ENCODE measurements at places on chromosomes 7 and 10.

DNA sequence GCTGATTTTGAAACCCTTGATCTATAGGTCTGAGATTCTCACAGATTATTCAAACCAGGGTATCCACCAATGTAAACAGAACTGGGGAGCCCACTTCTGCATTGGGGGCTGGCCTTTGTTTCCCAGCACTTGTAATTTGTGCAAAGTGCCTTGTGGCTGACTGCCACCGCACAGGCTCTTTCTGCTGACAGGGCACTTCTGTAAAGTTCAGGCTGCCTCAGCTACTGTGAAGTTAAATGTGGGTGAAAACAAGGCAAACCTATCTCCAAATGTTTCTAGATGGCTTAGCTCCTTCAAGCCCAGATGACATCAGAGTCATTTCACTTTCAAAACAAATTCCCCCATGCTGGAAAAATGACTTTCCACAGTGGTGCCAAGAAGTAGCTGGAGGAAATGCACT lies 54.7 kb downstream of the GRID1 start:
- DNase-seq = no peak

GRCh38 chr10:778626-779330 lies 89.3 kb upstream of the DIP2C start:
- DNase-seq = no peak

DNA sequence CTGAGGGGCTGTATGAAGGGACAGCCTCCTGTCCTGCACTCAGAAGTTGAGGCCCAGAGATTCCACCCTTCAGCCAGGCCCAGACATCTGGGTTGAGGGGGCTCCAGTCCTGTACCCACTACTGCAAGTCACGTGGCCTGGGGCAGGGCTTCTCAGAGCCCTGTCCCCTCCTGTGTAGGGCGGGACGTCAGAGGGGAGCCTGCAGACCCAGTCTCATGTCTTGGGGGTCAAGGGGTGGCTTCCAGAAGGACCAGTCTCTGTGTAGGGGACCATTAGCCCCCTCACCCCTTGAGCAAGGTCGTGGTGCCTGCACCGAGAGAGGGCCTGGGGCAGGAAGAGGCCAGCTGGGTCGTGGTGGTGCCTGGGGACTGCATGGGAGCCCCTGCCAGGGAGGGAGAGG lies 593 bp upstream of the PILRA start:
- no peak for DNase-seq

- DNase-seq = no peak
Observed at GRCh38 chr7:117992635-117993376, 119.6 kb upstream of the CTTNBP2 start.

- no peak for DNase-seq
Observed at GRCh38 chr10:68684413-68684812, 36.6 kb upstream of the CCAR1 start.

- no peak for DNase-seq
Observed at GRCh38 chr7:102832674-102833073, 80.1 kb upstream of the LRRC17 start.

DNA sequence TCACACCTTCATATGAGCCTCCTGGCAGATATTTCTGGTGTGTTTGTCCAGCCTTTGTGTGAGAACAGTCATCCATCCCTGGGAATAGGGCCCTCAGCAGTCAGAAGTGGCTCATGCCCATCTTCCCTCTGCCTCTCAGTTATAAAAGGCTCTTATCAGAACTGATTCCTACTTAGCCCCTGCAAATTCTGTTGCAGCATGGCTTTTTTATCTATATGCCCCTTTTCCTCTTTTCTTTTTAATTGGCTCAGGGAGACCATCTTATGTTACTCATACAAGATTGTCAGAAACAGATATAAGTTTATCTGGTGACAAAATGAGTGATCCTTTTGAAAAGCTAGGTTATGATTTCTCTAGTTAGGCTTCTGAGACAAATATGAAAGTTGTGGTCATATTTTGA lies 194.1 kb downstream of the CREB5 start:
- DNase-seq = no peak

DNA sequence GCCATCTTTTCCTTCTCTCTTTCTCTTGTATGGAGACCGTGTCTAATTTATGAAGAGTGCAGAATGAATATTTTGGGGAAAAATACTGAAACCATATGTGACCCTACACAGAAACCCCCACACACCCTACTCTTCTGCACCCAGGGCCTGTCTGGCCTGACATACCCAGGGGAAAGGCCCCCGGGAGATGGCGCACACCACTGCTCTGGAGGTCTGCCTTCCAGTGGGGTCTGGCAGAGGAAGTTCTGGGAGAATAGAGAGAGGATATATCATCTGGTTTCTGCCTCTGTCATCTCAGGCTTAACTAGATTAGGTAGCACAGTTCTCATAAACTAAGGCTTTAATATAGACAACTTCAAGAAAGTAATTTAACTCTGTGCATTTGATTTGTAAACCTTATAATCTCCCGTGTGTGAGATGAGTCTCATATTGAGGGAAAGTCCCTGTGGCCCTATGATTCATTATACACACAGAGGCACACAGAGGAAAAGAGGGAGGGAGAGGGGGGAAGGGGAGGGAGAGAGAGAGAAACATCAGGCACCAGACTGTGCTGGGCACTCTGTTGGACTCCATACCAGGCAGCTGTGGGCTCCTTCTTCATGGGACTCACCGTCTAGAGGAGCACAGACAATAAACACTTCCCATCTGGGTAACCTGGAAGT lies 123.3 kb downstream of the AOAH start:
- DNase-seq = no peak

DNA sequence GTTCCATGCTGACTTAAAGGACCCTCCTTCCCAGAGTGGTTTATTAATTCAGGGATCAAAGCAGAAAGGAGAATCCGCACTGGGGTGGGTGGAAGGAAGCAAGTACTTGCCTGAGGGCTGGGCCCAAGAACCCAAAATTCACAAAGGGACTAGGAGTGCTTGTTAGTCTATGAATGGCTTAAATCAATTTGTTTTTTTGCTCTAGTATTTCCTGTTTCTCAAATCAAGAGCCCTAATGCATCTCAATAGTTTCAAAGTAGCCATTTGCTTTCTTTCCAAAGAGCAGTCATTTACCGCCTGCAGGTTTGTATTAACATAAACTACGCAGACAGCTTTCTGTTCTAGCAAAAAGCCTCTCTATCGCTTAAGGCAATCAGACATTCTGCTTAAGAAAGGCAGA lies 44.2 kb upstream of the SLC35G1 start:
- DNase-seq = no peak

DNA sequence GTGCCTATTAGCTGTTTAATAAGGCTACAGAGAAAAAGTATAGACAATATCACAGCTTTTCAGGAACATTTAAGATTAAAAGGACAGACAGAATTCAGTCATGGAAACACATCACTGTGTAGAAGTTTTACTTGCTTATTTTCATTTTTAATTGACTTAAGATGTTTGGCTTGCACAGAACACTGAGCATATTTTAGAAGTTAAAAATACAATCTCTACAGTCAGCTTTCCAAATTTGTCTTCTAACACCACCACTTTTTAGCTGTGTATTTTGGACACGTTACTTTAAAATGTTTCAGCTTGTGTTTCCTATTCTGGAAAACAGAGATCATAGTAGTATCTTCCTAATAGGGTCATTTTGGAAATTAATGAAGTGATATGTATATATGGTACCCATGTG lies 11.8 kb downstream of the CFAP69 start:
- no peak for DNase-seq

DNA sequence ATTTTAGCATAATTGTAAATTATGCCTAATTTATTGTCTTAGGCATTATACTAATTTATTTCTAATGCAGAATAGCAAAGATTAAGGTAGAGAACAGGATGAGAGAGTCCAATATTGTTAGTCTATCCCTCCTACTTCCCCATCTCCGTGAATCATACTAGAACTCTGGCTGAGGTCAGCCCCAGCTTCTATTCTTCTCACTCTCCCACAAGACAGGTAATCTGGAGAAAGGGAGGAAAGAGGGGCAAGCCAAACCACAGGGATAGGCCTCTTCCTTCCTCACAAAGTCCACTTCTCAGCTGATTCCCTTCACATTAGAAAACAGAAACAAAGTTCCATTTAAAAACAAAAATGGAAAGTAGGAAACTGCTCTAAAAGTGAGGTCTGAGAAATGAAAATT lies 117.5 kb upstream of the LAMB4 start:
- no peak for DNase-seq

- DNase-seq = no peak
Observed at GRCh38 chr10:130809181-130809580, 502.3 kb downstream of the TCERG1L start.

DNA sequence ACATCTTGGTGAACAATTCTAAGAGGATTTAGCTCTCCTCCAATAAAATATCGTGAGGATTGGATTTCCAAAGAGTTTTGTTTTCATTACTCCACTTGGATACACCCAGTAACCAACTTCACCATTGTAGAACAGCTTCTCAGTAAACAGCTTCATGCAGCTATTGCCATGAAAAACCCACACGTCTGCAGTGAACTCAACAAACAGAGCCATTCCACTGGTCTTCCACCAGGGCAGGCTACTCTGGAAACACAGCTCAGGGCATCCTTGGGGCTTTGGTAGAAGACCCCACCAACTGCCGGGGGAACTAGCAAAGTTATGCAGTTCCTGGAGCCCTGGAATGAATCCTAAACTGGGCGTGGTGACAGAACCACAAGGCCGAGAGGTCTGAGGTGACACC lies 77.4 kb downstream of the CALN1 start:
- no peak for DNase-seq

DNA sequence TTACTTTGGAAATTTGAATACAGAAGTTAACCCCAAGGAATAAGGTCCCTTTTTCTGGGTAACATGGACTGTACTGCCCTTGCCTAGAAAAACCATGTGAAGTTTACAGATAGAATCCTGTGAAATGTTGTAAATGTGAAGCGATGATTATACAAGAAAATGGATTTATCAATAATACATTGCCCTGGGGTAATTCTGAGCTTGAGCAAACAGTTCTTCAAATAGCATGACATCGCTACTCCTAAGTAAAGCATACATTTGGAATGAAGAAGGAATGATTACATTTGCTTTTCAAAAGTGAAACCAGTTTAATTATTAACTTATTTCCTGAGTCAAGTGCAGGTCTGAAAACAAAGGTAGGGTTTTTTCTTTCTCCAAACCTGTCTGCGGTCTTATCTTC lies 43.3 kb upstream of the FZD8 start:
- no peak for DNase-seq

DNA sequence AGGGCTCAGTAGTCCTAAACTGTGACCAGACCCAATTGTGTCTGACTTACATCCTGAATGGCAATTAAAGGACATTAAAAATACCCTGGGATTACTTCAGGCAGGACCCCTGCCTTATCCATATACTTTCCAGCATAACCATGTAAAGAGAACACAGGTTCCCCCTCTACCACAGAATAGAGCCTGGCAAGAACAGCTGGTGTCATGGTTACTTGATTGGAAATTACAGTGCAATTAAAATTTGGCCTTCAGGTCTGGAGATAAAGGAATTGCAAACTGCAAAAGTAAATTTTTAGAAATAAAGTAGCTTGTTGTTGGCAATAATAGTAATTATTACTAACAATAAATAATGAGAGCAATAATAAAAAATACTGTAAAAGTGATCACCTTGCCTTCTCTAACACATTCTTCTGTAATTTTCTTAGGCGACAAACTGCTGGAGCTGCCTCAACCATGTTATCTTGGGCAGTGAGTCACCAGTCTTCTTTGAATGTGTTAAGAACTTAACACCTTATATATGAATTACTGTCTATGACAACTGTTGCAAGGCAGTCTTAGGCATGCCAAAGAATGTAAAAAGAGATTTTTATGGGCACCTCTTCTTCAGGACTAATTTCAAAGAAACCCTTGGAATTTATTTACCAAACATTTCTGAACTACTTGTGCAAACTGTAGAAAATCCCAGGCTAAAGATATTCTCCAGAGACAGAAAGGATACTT lies 53.7 kb downstream of the HIBADH start:
- no peak for DNase-seq
